ENCODE measurements at places on chromosomes 6 and 20.

DNA sequence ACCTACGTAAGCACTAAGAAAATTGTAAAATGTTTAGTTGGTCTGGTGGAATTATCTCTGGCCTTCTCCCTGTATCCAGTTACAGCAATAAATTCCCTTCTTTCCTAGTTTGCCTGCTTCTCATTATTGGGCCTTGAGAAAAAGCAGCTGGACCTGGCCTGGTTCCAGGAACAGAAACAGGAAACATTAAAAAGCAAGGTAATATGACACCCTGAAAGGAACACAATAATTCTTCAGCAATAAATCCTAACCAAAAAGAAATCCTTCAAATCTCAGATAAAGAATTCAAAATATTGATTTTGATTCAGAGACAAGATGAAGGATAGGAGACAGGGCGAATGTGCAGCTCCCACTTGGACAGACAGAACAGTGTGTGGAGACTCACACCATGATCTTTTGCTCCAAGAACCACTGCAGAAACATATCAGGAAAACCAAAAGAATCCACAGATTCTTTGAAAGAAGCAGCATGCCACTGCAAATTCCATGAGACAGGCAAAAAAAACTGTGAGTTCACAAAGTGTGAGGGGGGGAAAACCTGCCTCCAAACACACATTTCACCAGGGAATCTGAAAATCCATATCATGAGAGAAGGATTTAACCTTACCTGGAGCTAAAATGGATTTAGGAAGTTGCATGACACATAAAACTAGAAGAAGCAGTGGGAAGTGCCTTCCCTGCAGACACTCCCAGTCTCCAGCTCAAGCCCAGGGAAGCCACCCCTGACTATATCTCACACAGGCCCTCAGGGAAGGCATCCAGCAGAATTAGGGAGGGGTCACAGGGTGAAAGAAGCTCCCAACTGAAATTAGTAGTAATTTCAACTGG, 28.9 kb downstream of the TREM1 start:
- no peak for DNase-seq

DNA sequence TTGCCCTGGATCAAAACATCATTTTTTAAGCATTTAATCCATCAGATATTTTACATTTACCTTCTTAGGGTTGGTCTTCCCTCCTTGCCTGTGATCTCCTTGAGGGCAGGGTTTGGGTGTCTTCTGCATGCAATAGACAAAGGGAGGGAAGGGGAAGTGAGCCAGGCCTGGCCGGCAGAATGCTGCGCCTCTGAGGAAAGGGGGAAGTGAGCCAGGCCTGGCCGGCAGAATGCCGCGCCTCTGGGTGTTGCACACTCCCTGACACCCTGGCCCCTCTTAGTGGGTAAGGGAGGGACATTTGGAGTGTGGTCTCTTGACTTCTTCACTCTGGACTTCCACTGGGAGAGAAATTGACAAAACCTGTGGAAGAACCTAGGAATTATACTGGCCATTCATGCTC, 12.4 kb downstream of the PSMF1 start:
- DNase-seq: no peak

DNA sequence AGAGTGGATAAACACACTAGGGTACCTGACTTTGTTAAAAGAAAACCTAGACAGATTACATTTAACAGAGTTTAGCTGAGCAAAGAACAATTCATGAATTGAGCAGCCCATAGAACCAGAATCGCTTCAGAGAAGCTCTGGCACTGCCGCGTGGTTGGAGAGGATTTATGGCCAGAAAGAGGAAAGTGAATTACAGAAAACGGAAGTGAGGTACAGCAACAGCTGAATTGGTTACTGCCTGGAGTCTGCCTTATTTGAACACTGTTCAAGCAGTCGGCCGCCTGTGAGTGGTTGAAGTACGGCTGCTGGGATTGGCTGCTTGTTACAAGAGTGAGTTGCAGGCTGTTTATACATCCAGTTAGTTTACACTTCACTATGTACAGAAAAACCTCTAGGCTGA, 253.8 kb upstream of the CDYL start:
- DNase-seq: no peak

- DNase-seq: no peak
Measured at GRCh38 chr20:23318347-23318746, 32.2 kb upstream of the NXT1 start.

- no peak for DNase-seq
Measured at GRCh38 chr6:29509239-29509638, 21.5 kb upstream of the MAS1L start.

- DNase-seq: peak; percentile 26
Measured at GRCh38 chr6:148999929-149000468, 253.2 kb downstream of the UST start.

- DNase-seq: no peak
Measured at GRCh38 chr20:8155229-8155628, 23.2 kb downstream of the PLCB1 start.

DNA sequence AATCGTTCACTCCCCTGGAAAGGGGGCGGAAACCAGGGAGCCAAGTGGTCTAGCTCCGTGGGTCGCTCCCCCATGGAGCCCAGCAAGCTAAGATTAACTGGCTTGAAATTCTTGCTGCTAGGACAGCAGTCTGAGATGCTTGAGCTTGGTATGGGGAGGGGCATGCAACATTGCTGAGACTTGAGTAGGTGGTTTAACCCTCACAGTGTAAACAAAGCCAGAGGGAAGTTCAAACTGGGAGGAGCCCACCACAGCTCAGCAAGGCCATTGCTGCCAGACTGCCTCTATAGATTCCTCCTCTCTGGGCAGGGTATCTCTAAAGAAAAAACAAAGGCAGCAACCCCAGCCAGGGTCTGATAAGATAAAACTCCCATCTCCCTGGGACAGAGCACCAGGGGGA, 43.2 kb downstream of the COL21A1 start:
- DNase-seq: no peak

- no peak for DNase-seq
Measured at GRCh38 chr6:41768545-41769308, 11.0 kb downstream of the FRS3 start.

- no peak for DNase-seq
Measured at GRCh38 chr6:63600136-63600535, 27.9 kb downstream of the LOC128125822 start.

- no peak for DNase-seq
Measured at GRCh38 chr6:54112151-54112650, 958 bp downstream of the MLIP start.

DNA sequence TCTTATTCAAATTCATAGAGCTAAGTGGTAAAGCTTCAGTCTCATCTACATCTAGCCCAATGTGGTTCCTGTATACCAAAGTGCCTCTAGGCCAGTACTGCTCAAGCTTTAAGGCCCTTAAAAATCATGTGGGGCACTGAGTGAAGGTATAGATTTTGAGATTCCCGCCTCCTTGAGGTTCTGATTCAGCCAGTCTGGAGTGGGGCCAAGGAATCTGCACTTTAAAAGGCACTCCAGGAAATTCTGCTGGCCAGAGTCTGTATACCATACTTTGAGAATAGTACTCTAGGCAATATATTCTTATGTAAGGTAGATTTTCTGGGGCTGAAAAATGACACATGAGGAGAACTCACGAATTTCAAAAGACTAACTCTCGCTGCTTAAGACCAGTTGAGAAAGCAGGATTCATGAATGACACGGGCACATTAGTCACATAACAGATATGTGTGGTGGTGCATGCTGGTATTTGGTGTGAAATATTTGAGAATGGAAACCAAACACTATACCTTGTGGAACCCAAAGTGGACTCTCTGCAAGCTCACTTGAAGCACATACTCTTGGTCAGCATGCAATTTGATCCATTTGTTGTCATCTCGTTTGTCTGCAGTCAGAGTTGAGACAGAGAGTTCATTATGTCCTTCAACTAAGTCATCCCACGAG, 47.6 kb upstream of the SIM1 start:
- DNase-seq: no peak

- DNase-seq: no peak
Measured at GRCh38 chr6:84774985-84775284, 10.5 kb upstream of the TBX18 start.

GRCh38 chr6:132814716-132815570, 574 bp downstream of the RPS12 start:
- no peak for DNase-seq

DNA sequence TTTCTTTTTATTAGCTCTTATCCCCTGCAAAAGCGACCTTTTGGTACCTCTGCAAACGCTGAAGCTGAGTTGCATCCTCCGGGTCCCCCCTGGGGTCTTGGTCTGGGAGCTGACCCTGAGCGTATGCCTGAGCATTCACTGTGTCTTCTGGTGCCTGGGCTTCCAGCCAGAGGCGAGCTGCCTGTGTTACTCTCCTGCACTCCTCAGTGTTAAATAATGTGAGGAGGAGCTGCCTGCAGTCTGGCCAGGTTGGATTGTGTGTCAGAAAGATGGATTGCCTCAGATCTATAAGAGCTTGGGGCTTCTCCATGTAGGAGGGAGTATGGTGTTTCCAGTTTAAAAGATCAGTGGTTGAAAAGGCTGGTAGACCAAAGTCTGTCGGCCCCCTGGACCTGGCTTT, 8.7 kb upstream of the GMPR start:
- no peak for DNase-seq

DNA sequence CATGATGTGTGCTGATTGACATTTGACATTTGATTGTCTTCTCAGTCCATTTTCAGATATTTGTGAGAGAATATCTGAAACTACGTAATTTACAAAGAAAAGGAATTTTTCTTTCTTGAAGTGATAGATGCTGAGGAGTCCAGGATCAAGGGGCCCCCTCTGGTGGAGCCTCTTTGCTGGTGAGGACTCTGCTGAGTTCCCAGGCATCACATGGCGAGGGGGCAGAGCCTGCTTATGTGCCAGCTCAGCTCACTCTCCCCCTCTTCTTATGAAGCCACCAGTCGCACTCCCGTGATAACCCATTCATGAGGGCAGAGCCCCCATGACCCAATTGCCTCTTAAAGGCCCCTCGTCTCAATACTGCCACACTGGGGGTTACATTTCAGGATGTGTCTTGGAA, 91.3 kb downstream of the RPP40 start:
- no peak for DNase-seq

GRCh38 chr6:97085772-97086171, 161.2 kb downstream of the KLHL32 start:
- DNase-seq: no peak

DNA sequence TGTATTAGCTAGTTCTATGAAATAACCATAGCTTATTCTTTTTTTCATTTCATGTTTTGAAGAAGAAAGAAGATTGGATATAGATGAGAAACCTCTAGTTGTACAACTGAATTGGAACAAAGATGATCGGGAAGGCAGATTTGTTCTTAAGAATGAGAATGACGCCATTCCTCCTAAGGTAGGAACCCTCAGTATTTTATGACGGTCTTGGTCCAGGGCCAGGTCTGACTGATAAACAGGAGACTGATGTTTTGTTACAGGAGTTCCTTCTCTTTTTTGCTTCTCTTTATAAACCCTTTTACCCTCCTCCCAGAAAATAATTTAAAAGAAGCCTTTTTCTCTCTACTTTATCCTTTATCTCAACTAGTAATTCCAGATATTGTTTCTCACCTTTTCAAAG, 43.6 kb downstream of the AFDN start:
- no peak for DNase-seq

- DNase-seq: no peak
Measured at GRCh38 chr20:44646641-44647274, 4.7 kb downstream of the ADA start.

DNA sequence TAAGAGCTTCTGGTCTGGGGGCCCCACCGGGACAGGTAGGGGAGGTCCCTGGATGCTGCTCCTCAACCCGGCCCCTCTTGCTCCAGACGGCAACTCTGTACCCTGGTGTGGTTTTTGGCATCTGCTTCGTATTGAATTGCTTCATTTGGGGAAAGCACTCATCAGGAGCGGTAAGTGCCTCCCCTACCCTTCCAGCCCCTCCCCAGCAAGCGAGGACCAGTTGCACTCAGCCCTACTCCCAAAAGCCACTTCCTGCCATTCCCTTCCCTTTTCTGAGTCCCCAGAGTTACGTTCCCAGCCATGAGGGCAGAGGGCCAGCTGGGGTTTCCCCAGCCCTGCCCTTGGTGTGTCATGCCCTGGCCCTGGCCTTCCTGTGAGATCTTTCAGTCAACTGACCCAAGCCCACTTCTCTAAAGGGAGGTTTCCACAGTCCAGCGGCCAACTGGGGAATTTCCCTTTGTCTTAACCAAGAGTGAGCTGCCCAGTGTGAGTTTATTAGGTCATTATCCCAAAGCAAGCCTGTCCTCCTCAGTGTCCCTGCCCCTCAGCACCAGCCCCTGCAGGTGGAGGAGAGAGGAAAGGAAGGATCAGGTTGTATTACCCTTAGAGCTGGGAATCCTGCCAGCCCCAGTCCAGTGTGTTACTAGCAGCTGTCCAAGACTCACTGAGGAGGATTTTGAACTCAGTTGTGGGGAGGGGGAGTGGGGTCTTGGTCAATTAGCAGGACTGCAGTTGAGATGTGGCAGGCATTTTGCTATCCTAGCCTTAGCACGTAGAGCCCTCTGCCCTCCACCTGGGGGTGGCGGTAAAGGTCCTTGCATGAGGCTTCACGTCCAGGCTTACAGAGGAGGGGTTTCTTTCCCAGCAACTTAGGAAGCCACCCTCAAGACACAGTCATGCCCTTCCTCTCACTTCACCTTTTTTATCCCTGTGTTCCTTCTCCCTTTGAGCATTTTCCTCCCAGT, 45.8 kb downstream of the TM9SF4 start:
- DNase-seq: peak; percentile 38

- no peak for DNase-seq
Measured at GRCh38 chr20:48550814-48551213, 277.0 kb downstream of the PREX1 start.

- no peak for DNase-seq
Measured at GRCh38 chr20:42982218-42982617, 207.5 kb downstream of the PTPRT start.

DNA sequence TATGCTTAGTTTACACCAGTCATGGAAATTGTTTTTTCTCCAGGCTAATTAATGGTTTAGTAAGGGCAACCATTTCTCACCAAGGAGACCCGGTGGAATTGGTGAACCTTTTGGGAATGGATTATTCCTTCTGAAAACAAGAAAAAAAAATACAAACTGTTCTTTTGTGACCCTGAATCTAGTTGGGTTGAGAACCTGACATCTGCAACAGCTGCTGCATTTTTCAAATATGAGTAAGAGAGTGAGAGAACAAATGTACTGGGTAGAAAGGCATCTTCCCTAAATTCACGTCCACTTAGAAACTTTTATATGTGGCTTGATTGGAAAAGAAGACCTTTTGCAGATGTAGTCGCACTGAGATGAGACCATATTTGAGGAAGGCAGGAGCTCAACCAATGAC, 553.4 kb upstream of the EPHA7 start:
- no peak for DNase-seq

- no peak for DNase-seq
Measured at GRCh38 chr20:54379893-54380584, 95.4 kb upstream of the DOK5 start.

GRCh38 chr6:17966451-17966850, 21.0 kb downstream of the KIF13A start:
- DNase-seq: no peak

DNA sequence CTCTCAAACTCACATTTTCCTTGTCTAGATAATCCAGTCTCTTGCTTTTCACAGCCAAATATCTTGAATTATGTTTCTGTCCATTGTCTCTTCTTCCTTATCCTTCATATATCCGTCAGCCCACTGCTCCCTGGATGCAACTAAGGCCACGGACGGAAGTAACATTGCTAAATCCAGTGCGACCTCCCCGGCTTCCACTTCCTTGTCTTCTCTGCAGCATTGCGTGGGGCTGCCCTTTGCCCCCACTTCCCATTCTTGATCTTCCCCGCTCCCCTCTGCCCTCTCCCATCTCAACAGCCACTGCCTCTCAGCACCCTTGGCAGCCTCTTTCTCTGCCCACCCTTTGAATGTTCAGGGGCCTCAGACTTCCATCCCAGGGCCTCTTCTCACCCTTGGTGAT, 190.4 kb upstream of the UST start:
- DNase-seq: no peak

Measured in T1000 (cell line).